ENCODE measurements at places on chromosomes 12 and 14. TPM values are rescaled to one million over a fixed set of nuclear protein-coding genes. Genes with fewer than 3 reads are reported as not detected.
A peak's percentile ranks its signal among the peaks of the same experiment; 100 is the strongest.

DNA sequence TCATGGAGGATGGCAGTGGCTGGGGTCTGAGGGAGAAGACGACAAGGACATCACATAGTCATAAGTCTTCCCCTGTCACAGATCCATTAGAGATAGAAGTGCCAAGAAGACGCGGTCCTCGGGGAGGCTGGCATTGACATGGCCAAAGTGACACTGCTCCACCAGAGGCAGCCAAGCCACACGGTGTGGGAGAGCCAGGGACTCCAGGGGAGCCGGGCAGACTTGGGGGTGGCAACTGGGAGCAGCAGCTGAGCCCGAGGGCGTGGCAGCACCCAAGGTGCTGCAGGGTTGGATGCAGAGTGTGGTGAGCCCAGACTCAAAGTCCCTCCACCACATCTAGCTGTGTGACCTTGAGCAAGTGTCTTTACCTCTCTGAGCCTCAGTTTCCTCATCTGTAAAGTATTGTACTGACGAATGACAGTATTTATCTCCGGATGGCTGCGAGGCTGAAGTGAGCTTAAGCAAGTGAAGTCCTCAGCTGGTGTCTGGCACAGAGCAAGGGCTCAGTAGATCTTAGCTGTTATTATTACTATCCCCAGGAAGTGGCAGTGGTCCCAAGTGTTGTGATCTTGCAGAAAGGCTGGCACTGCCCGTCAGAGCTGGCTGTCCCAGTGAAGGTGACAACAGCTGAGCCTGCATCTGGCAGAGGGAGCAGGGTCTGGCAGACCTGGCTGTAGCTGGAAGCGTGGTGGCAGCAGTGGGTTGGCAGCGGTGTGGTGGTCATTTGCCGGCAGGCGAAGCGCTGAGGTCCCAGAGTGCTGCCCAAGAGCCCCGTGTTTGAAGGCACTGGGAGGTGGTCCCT lies 54.9 kb downstream of the ZNF664 start:
- DNase-seq: no peak

GRCh38 chr12:27220055-27220987 lies 23.8 kb upstream of the STK38L start:
- DNase-seq: no peak

DNA sequence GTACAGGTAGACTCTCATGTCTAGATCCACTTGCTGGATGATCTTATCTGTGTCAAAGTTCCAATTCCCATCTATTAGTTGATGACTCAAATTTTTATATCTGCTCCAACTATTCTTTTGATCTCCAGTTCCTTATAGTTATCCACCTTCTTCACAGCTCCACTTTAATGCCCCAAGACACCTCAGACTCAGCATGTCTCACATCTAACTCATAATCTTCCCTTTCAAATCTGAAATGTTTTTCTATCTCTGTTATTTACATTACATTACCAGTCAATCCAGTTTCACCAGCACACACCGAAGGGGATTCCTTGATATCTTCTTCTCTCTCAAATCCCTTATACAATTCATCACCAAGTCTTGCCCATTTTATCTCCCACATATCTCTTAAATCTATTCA lies 3.7 kb upstream of the METAP2 start:
- no peak for DNase-seq

- DNase-seq: no peak
Observed at GRCh38 chr14:60241091-60241490, 7.9 kb upstream of the PPM1A start.

DNA sequence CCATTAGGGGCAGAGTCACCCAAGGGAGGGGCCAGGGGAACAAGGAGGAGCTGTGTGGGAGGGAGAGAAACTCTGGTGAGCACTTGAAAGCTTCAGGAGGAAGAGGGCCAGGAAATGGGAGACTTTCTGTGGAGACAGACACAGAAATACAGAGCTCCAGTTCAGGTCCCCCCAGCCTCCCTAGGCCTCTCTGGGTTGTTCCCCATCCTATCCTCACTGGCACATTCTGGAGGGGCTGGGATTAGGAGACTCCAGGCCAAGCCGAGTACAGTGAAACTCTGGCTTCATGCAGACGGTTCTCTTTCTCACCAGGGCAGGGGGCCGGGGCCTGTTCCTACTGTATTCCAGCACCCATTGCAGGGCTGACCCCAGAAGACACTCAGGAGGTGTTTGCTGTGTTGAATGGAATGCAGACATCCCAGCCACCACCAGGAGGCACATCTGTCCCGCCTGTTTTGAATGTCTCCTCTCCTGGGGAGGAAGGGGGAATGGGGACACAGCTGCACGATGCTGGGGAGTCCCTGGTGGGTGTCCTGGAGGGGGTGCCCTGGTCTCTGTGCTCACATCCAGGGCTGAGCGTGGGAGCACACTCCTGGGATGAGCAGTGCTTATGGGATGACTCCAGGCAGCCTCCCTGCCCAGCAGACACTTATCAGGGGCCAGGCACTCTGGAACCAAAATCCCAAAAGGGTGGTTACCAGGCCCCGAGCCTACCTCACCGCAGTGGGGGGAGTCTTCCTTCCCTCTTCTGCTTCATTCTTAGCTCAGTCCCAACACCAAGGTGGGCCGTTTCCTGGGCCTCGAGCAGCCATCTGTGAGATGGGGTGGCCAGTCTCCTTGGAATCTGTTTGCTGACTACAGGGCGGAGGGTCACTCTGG lies 5.5 kb upstream of the KRT84 start:
- no peak for DNase-seq

DNA sequence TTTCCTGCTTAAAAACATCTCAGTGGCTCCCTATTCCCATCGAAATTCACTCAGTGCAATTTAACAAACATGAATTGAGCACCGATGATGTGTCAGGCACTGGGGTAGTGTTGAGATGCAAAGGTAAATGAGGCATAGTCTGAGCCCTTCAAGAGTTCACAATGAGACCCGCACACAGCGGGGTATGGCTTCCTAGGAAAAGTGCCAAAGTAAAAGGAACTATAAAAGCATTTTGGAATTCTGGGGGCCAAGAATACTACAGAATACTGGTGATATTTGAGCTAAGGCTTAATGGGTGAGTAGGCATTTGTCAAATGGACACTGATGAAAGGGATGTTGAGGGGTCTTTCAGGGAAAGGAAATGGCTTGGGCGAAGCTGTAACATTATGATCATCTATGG lies 315.4 kb downstream of the DPF3 start:
- no peak for DNase-seq

GRCh38 chr12:123062681-123063486 lies 82.4 kb downstream of the ARL6IP4 start:
- DNase-seq: no peak

DNA sequence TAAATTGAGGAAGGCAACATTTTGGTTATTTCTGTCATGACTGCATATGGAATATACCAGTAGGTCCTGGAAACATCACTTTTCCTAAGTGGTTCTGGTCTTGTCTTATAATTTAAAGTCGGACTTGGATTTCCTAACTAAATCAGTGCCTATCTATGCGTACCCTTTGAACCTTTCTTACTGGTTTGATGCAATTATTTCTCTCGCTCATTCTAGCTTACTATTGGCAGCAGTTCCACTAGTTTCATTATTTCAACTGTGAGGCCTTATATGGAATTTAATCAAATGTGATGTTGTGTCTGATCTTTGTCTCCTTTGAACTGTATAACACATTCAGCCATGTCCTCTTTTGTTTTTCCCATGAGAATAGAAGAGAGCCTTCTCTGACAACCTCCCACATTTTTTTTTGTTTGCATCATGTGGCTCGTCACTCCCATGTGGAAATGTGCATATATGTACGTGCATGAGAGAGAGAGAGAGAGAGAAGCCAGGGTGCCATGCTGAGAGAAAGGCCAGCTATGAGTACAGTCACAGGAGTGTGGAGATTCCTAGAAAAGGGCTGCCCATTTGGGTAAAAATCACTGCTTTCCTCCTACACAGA lies 48.0 kb downstream of the AKAP6 start:
- DNase-seq: no peak

GRCh38 chr12:51852404-51853137 lies 4.1 kb upstream of the FIGNL2 start:
- no peak for DNase-seq

GRCh38 chr12:104303538-104304151 lies at the start of gene EID3:
EID3 (plus strand) TSS chr12:104303739; CDS start chr12:104303935, 196 bp downstream.
- no peak for DNase-seq

- no peak for DNase-seq
Observed at GRCh38 chr12:116066381-116067230, 210.9 kb downstream of the MED13L start.

GRCh38 chr14:66359500-66359899 lies 126.7 kb upstream of the CCDC196 start:
- peak; percentile 20 for DNase-seq

DNA sequence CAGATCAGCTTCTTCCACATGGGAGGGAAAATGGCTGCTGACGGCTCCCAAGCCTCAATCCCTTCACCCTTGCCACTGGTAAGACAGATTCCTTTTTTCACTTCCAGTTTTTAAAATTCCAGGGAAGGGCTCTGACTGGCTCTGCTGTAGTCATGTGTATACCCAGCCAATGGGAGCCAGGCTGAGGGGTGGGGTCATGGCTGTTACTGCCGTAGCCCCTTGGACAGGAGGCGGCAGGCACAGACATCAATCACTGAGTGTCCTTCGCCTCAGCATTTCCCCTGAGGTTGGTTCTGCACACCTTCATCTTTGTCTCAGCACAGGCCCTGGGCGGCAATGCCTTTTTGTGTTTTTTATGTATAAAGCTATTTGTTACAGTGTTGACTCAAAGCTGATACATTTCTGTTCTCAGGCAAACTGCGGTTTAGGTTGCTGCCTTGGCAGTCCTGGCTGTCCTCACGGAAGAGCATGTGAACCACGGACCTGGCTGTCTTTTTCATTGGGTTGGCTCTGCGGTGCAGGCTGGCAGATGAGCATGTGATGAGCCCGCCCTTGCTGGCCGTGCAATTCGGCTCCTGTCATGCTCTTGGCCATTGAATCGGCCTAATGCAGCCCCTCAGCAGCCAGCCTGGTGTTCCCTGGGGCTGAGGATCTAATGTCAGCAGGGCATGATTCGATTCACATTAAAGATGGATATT lies 74.3 kb downstream of the PPM1A start:
- DNase-seq: no peak

- no peak for DNase-seq
Observed at GRCh38 chr12:124663206-124663605, 95.8 kb upstream of the NCOR2 start.

- DNase-seq: peak; percentile 64
Observed at GRCh38 chr12:66144791-66145754, 14.5 kb upstream of the LLPH start.

DNA sequence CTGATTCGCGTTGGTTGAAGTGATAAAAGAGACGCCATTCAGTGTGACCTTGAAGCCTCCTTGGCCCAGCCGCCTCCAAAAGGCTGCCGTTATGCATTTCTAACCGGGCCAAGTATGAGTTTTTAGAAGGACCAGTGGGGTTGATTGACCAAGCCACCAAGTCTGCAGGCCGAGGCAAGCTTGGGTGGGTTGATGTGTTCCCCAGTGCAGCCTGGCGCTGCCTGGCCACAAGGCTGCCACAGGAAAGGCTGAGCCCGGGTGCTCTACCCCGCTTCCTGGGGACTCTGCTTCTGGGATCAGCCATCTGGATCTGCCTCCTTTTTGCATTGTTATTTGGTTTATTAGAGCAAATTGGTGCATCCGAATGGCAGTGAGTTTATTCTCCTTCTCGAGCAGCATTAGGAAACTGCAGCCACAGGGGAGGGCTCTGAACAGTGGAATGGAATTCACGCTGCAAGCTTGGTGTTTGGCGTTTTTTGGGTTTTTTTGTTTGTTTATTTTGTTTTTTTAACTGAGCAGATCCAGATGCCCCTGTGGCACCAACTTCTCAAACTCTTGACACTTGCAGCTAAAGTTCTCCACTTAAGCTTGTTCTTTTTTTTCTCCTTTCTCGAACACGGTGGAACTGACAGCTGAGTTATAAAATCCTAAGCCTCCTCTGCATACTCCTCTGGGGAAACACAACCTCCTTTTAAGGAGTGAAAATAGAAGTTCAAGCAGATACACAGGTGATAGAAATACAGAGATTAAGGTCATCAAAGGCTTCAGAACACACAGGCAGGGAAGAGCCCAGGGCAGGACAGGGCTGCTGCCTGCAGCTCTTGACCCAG lies 145.4 kb upstream of the FKBP4 start:
- DNase-seq: no peak

Gene RPL10L
- not detected for total RNA-seq

Gene PLCZ1
- not detected for total RNA-seq

Gene LTBP2
- 122 TPM for total RNA-seq

Gene CMKLR1
- 0.13 TPM for total RNA-seq

Gene OR4K2
- total RNA-seq: not detected

Gene ANO2
- 12.7 TPM for total RNA-seq

Gene CD69
- 0.14 TPM for total RNA-seq

Gene TAS2R10
- 0.74 TPM for total RNA-seq

Gene CCDC175
- not detected for total RNA-seq

Gene RARG
- 7.4 TPM for total RNA-seq

Data from pulmonary artery endothelial cell (primary cell).